Stimulated activated CD8-positive, alpha-beta memory T cell treated with anti-CD3 and anti-CD28 coated beads, Interleukin-15, amount 100 ng/mL, for 4 hours (primary cell): ENCODE measurements at places on chromosomes 6 and 20.

GRCh38 chr6:33740794-33741193 lies 5.9 kb downstream of the IP6K3 start:
- no peak for DNase-seq

DNA sequence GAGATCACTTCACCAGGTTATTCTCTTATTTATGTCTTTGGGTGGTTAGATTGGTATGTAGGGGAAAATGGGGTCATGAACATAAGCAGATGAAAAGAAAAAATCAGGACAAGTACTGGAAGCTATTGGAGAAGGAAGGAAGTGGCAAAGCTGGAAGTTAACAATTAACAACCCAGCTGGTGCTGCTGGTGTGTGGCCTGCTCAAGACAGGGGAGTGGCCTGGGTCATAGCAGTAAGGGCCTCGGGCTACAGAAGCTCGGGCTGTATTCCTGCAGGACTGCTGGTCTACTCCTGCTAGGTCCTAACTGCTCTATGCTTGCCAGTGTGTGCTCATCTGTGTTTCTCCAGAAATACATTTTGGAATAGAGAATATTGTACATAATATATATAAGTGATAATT lies 19.6 kb downstream of the MYLIP start:
- no peak for DNase-seq

GRCh38 chr6:22765015-22765414 lies 195.6 kb downstream of the HDGFL1 start:
- DNase-seq, result no peak

GRCh38 chr6:159017757-159018559 lies 18.0 kb upstream of the RSPH3 start:
- DNase-seq, result no peak

- DNase-seq, result no peak
These were observed 44.7 kb downstream of the VAPB start for GRCh38 chr20:58433759-58434158.

GRCh38 chr6:147040121-147040910 lies 163.9 kb upstream of the STXBP5 start:
- DNase-seq, result no peak

GRCh38 chr20:51661609-51662178 lies 106.5 kb downstream of the ATP9A start:
- no peak for DNase-seq
